Natural killer cell treated with Interleukin-12 subunit alpha and Interleukin-12 subunit beta and Interleukin-15 and Interleukin-18, amount 100 ng/mL, for 72 hours (primary cell): ENCODE measurements at places on chromosomes 4 and X. TPM values are rescaled to one million over a fixed set of nuclear protein-coding genes. Genes with fewer than 3 reads are reported as not detected.
A peak's percentile ranks its signal among the peaks of the same experiment; 100 is the strongest.

GRCh38 chr4:113979905-113980615 lies 613 bp upstream of the ARSJ start:
- peak overlapping the region; percentile 78 for H3K4me3 ChIP-seq
- no peak for DNase-seq
- H3K36me3 ChIP-seq, result no peaks in the 10 kb centered on the region
- H3K27ac ChIP-seq, result no peak overlapping the region
- H3K27me3 ChIP-seq, result peaks cover 14% of the 10 kb centered on the region
- peaks cover 13% of the 10 kb centered on the region for H3K4me1 ChIP-seq

The VEGFC gene
- total RNA-seq, result not detected

- no peak overlapping the region for H3K27ac ChIP-seq
- H3K4me3 ChIP-seq, result no peak overlapping the region
- H3K4me1 ChIP-seq, result peaks cover 43% of the 10 kb centered on the region
- no peaks in the 10 kb centered on the region for H3K36me3 ChIP-seq
- H3K27me3 ChIP-seq, result no peaks in the 10 kb centered on the region
Observed at GRCh38 chr4:121187206-121187605, 23.1 kb upstream of the TNIP3 start.

DNA sequence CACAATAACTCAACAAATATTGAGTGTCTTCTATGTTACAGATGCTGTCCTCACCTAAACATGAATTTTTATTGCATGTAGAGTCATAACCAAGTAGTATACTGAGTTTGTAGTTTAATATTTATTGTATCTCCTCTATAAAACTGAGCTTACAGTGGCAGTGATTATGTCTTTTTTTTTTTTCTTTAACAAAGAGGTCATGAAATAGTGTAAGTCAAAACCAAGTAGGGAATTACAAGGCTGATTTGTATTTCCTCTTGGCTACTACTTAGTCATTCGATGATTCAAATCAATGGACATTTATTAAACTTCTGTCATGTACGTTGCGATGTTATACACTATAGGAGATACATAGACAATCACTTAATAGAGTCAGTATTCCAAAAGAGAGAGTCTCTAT lies 48.4 kb downstream of the IL15 start:
- H3K4me3 ChIP-seq, result no peak overlapping the region
- no peak for DNase-seq
- no peaks in the 10 kb centered on the region for H3K36me3 ChIP-seq
- no peaks in the 10 kb centered on the region for H3K4me1 ChIP-seq
- H3K27me3 ChIP-seq, result no peaks in the 10 kb centered on the region

The ANK2 gene
- not detected for total RNA-seq

- no peak overlapping the region for H3K4me3 ChIP-seq
- H3K36me3 ChIP-seq, result no peaks in the 10 kb centered on the region
- peaks cover 9% of the 10 kb centered on the region for H3K27me3 ChIP-seq
- H3K27ac ChIP-seq, result no peak overlapping the region
- no peaks in the 10 kb centered on the region for H3K4me1 ChIP-seq
Observed at GRCh38 chrX:106898462-106898861, 4.7 kb downstream of the RIPPLY1 start.

DNA sequence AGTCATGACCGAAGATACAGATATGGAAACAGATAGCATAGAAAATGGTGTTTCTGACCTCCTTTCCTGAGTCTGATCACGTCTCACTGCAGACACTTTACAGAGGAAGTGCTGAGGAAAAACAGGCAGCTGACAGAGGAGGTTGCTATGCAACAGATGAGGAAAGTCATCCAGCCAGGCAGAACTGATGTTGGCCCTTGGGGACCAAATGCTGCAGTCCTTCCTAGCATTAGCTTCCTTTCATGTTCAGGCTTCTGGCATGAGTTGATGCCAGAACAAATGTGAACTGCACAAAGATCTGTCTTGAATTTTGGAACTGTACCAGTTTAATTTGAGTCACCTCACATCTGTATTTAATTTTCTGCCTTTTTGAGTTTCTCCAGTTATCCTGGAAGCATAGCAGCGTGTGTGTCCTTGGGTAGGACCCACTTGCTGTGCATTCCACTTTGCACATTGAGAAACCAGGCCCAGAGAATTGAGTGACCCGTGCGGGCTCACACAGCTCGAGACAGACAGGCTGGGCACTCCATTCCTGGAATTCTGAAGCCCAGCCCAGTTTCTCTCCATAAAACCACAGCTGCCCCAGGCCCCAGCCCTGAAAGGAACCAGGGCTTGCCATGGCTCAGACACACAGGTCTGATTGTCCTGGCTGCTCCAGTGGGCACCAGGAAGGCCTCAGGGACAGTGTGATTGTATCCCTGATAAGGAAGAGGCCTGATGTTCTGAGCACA lies 1.4 kb upstream of the MAGED1 start:
- no peaks in the 10 kb centered on the region for H3K27me3 ChIP-seq

GRCh38 chrX:31440546-31440945 lies 368.7 kb upstream of the FTHL17 start:
- H3K36me3 ChIP-seq, result no peaks in the 10 kb centered on the region
- no peak overlapping the region for H3K4me3 ChIP-seq
- peaks cover 1% of the 10 kb centered on the region for H3K27me3 ChIP-seq
- no peak for DNase-seq
- H3K27ac ChIP-seq, result no peak overlapping the region

The CXorf49 gene
- not detected for total RNA-seq

DNA sequence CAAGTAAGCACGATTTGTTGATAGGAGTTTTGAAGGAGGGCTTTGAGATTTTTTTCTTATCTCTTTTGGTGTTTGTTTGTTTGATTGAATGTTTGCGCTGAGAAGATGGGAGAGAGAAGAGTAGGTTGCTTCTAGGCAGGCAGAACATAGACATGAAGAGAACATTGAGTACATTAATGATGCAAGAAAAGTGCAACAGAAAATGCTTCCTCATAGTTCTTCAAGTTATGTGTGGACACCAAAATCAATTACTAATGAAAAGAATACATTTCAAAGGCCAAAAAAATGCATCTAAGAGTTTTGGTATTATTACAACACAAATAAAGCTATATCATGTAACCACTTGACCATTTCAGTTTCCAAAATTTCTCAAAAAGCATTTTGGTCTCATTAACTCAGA lies 191.0 kb upstream of the PPARGC1A start:
- no peaks in the 10 kb centered on the region for H3K27me3 ChIP-seq
- H3K4me3 ChIP-seq, result no peak overlapping the region
- H3K4me1 ChIP-seq, result no peaks in the 10 kb centered on the region
- no peak for DNase-seq
- H3K27ac ChIP-seq, result no peak overlapping the region
- peaks cover under 1% of the 10 kb centered on the region for H3K36me3 ChIP-seq

GRCh38 chr4:166279261-166279660 lies 406.2 kb downstream of the TLL1 start:
- H3K27ac ChIP-seq, result no peak overlapping the region
- H3K4me1 ChIP-seq, result no peaks in the 10 kb centered on the region
- no peaks in the 10 kb centered on the region for H3K27me3 ChIP-seq
- no peak for DNase-seq
- no peak overlapping the region for H3K4me3 ChIP-seq

The SPIN2A gene
- total RNA-seq, result 0.64 TPM

- no peaks in the 10 kb centered on the region for H3K36me3 ChIP-seq
- H3K4me3 ChIP-seq, result no peak overlapping the region
- no peaks in the 10 kb centered on the region for H3K27me3 ChIP-seq
- no peak for DNase-seq
- no peaks in the 10 kb centered on the region for H3K4me1 ChIP-seq
Observed at GRCh38 chr4:104413487-104413886, 81.2 kb downstream of the CXXC4 start.

GRCh38 chrX:39196192-39197102 lies 395.2 kb downstream of the MID1IP1 start:
- no peaks in the 10 kb centered on the region for H3K36me3 ChIP-seq
- no peak overlapping the region for H3K27ac ChIP-seq
- no peak for DNase-seq
- H3K4me3 ChIP-seq, result peak overlapping the region; percentile 68
- peaks cover 28% of the 10 kb centered on the region for H3K27me3 ChIP-seq

GRCh38 chrX:43679778-43680177 lies 23.7 kb downstream of the MAOA start:
- H3K36me3 ChIP-seq, result no peaks in the 10 kb centered on the region
- H3K4me1 ChIP-seq, result no peaks in the 10 kb centered on the region
- H3K27me3 ChIP-seq, result peaks cover 14% of the 10 kb centered on the region
- no peak overlapping the region for H3K4me3 ChIP-seq
- no peak overlapping the region for H3K27ac ChIP-seq

DNA sequence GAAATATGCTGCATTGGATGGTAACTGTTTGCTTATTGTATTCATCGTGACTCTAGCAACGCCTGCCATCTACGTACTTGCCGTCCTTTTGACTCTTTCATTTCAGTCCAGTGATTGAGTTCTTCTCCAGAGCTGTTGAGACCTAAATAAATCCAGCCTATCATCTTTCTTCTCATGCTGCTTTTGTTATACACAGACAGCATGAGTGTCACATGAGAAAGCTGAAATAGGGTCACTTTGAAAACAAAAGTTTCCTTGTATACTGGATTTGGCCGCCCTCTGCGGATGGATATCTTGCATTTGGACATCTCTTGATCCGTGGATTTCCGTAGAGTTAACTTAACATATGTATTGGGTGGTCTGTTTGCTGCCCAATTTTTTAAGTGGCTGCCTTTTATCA lies 67.2 kb downstream of the TMPRSS11F start:
- no peaks in the 10 kb centered on the region for H3K36me3 ChIP-seq
- no peak overlapping the region for H3K27ac ChIP-seq
- H3K27me3 ChIP-seq, result no peaks in the 10 kb centered on the region
- no peak for DNase-seq
- no peak overlapping the region for H3K4me3 ChIP-seq

The HSFX4 gene
- total RNA-seq, result not detected

DNA sequence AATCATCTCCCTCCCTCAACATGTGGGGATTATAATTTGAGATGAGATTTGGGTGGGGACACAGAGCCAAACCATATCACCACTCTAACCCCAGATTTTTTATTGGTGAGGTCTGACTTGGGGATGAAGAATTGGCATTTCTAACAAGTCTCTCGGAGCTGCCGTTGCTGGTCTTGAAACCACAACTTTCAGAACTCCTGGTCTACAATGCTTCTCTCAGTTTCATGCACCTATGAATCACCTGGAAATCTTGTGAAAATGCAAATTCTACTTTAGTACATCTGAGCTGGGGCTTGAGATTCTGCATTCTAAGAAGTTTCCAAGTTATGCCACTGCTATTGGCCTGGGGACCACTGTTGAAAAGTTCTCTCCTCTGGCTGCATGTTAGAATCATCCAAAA lies 78.6 kb downstream of the PALLD start:
- H3K4me3 ChIP-seq, result no peak overlapping the region
- H3K36me3 ChIP-seq, result no peaks in the 10 kb centered on the region
- no peak for DNase-seq

- no peak overlapping the region for H3K27ac ChIP-seq
- DNase-seq, result no peak
- no peaks in the 10 kb centered on the region for H3K27me3 ChIP-seq
- no peak overlapping the region for H3K4me3 ChIP-seq
- no peaks in the 10 kb centered on the region for H3K4me1 ChIP-seq
Observed at GRCh38 chr4:179486570-179487335, 2044.5 kb upstream of the AGA start.

GRCh38 chr4:25842229-25842845 lies 20.5 kb downstream of the SEL1L3 start:
- peaks cover 27% of the 10 kb centered on the region for H3K4me1 ChIP-seq
- no peaks in the 10 kb centered on the region for H3K27me3 ChIP-seq
- no peak for DNase-seq

GRCh38 chrX:45681891-45682290 lies 481.2 kb upstream of the DIPK2B start:
- peaks cover 10% of the 10 kb centered on the region for H3K27me3 ChIP-seq
- H3K36me3 ChIP-seq, result no peaks in the 10 kb centered on the region
- H3K4me1 ChIP-seq, result no peaks in the 10 kb centered on the region
- no peak overlapping the region for H3K4me3 ChIP-seq

GRCh38 chr4:82458729-82459128 lies 28.3 kb downstream of the ENOPH1 start:
- H3K4me1 ChIP-seq, result no peaks in the 10 kb centered on the region
- peaks cover 20% of the 10 kb centered on the region for H3K36me3 ChIP-seq
- H3K27me3 ChIP-seq, result no peaks in the 10 kb centered on the region
- H3K4me3 ChIP-seq, result no peak overlapping the region
- H3K27ac ChIP-seq, result no peak overlapping the region

- H3K27me3 ChIP-seq, result peaks cover 7% of the 10 kb centered on the region
- no peak for DNase-seq
- no peaks in the 10 kb centered on the region for H3K36me3 ChIP-seq
- peak overlapping the region; percentile 56 for H3K4me3 ChIP-seq
- peak overlapping the region; percentile 73 for H3K27ac ChIP-seq
Observed at GRCh38 chrX:7926501-7926900, 712 bp downstream of the PNPLA4 start.

- peaks cover 8% of the 10 kb centered on the region for H3K36me3 ChIP-seq
- H3K4me1 ChIP-seq, result no peaks in the 10 kb centered on the region
- no peak overlapping the region for H3K4me3 ChIP-seq
- H3K27ac ChIP-seq, result no peak overlapping the region
- no peaks in the 10 kb centered on the region for H3K27me3 ChIP-seq
Observed at GRCh38 chr4:182897601-182898478, 19.3 kb downstream of the DCTD start.

The CXCL9 gene
- total RNA-seq, result 8.6 TPM

GRCh38 chr4:2260344-2261109 lies 1.4 kb downstream of the MXD4 start:
- H3K27me3 ChIP-seq, result no peaks in the 10 kb centered on the region
- H3K4me3 ChIP-seq, result peak overlapping the region; percentile 42
- H3K27ac ChIP-seq, result no peak overlapping the region
- H3K4me1 ChIP-seq, result no peaks in the 10 kb centered on the region

- no peaks in the 10 kb centered on the region for H3K27me3 ChIP-seq
- no peak for DNase-seq
- no peaks in the 10 kb centered on the region for H3K4me1 ChIP-seq
- H3K4me3 ChIP-seq, result no peak overlapping the region
Observed at GRCh38 chrX:38311743-38312142, 15.6 kb downstream of the RPGR start.

- no peak for DNase-seq
- peak overlapping the region; percentile 82 for H3K27ac ChIP-seq
- no peaks in the 10 kb centered on the region for H3K36me3 ChIP-seq
- H3K27me3 ChIP-seq, result no peaks in the 10 kb centered on the region
- H3K4me3 ChIP-seq, result no peak overlapping the region
Observed at GRCh38 chr4:2862528-2862927, 18.9 kb downstream of the ADD1 start.

GRCh38 chr4:62260254-62260653 lies 1060.1 kb downstream of the ADGRL3 start:
- H3K27ac ChIP-seq, result no peak overlapping the region
- no peaks in the 10 kb centered on the region for H3K27me3 ChIP-seq
- H3K4me1 ChIP-seq, result no peaks in the 10 kb centered on the region
- no peak for DNase-seq
- no peaks in the 10 kb centered on the region for H3K36me3 ChIP-seq

The EDA2R gene
- 0.95 TPM for total RNA-seq

- H3K4me1 ChIP-seq, result no peaks in the 10 kb centered on the region
- no peak overlapping the region for H3K27ac ChIP-seq
- no peak for DNase-seq
- no peak overlapping the region for H3K4me3 ChIP-seq
Observed at GRCh38 chr4:142379277-142380051, 466.6 kb downstream of the INPP4B start.

- no peaks in the 10 kb centered on the region for H3K36me3 ChIP-seq
- H3K27me3 ChIP-seq, result peaks cover 11% of the 10 kb centered on the region
- H3K4me1 ChIP-seq, result no peaks in the 10 kb centered on the region
- no peak overlapping the region for H3K4me3 ChIP-seq
- DNase-seq, result no peak
Observed at GRCh38 chr4:56139241-56139827, 190.6 kb downstream of the CEP135 start.

GRCh38 chr4:154928640-154929257 lies 147.7 kb downstream of the RBM46 start:
- H3K27ac ChIP-seq, result no peak overlapping the region
- no peak overlapping the region for H3K4me3 ChIP-seq
- H3K36me3 ChIP-seq, result no peaks in the 10 kb centered on the region
- no peaks in the 10 kb centered on the region for H3K4me1 ChIP-seq
- H3K27me3 ChIP-seq, result no peaks in the 10 kb centered on the region
